ENCODE measurements at places on chromosomes 12 and 14.

DNA sequence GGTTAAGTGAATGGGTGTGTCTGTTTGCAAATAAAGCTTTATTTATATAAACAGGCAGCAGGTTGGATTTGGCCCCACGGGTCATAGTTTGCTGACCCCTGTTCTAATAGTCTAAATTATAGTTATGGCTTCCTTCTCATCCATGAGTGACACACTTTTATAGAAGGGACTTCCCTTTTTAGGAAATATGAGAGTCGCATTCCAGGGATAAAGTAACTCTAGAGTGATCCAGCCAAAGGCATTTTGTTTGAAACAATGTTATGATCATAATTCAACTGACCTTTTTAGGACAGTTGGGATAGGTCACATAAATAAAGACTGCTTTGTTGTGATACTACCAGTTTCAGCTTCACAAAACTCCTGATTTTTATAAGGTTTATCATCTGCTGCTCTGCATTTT lies 87.9 kb downstream of the ALX1 start:
- DNase-seq = no peak

DNA sequence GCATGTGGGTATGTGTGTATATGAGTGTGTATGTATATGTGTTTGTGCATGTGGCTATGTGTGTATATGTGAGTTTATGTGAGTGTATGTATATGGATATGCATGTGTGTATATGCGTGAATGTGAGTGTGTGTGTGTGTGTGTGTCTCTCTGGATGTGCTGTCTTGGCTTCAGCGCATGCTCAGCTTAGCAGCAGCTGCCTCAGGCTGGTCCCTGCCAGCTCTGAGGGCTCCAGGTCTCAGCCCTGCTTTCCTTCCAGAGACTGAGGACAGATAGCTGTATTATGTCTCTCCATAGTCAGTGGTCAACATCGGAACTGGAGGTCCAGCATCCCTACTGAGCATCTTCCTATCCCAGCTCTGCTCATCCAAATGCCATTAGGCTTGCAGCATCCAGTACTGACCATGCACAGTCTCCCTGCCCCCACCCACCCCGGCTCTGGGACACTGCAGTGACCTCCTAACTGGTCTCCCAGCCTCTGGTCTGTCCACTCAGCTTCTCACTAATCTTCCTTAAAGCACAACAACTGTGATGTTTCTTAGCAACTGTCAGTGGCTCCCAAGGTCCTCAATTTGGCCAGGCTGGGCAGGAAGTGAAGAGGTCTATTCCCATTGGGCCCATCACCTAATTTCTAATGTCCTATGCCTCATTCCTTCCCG lies 22.8 kb downstream of the FAIM2 start:
- DNase-seq = no peak

- DNase-seq = no peak
Observed at GRCh38 chr12:42761601-42762350, 172.2 kb upstream of the PRICKLE1 start.

DNA sequence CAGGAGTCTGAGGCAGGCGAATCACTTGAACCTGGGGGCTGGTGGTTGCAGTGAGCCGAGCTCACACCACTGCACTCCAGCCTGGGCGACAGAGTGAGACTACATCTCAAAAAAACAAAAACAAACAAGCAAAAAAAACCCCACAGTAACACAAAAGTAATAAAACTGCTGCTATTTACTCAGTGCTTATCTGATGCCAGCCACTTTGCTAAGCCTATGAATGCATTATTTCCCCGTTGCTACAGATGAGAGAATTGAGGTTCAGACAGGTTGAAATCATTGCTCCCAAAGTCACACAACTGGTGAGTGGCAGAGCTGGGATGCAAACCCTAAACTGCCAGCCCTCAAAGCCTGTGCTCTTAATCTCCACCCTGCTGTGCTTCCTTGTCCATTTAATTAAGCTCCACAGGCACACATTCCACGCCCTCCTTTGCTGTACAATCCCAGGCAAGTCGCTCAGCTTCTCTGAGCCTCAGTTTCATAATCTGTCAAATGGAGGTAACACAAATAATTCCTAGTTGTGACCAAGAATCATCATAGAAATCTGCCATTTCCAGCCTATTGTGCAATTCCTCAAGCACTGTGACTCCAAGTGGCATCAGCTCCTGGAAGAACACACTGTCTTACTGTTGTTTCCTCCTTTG lies 5.7 kb upstream of the OAS3 start:
- no peak for DNase-seq

DNA sequence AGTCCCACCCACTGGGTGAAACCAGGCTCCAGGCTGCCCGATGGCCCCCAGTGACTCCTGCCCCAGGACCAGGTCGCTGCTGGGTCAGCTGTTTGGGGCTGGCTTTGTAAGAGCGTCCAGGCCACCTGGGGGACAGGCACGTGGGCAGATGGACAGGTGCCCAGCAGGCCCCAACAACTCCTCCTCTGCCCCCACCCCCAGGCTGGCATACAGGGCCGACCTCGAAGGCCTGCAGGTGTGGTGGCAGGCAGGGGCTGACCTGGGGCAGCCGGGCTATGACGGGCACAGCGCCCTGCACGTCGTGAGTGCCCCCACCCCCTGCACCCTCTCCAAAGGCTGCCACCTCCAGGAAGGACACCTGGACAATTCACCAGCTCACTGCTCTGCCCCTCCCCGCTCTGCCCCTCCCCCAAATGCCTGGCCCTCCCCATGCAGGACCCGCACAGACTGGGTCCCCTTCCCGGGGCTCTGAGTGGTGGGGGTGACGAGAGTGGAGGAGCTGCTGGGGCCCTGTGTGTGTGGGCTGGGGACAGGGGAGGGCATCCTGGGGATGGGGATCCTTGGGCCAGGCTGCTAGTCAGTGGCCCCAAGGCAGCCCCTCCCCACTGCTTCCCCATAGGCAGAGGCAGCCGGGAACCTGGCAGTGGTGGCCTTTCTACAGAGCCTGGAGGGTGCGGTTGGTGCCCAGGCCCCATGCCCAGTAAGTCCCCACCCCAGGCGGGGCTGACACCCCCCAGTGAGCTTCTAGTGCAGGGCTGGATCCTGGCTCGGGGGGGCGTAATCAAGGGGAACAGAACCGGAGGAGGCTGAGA lies 26.0 kb downstream of the ASPG start:
- DNase-seq = no peak

- peak; percentile 51 for DNase-seq
Observed at GRCh38 chr12:49358483-49359141, 8.7 kb upstream of the SPATS2 start.

GRCh38 chr12:131745706-131746105 lies 34.8 kb downstream of the SFSWAP start:
- no peak for DNase-seq

DNA sequence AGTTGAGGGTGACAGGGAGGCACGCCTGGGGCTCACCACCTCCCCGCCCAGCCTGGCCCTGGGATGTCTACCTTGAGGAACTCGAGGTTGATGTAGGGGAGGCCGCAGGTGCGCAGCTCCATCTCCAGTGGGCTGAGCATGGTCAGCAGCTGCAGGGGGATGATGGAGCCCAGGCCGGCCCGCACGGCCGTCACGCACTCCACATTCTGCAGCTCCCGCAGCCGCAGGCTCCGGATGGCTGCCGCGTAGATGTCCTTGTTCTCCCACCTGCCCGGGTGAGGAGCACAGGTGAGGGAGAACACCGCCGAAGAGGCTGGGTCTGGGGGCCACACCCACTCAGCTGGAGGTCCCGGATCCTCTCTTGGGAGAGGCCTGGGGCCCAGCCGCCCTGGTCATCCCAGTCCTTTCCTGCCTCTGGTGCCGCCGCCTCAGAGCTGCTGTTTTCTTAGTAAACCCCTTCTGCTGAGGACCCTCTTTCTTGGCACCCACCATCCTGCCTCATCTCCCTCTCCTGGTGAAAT lies 38.2 kb downstream of the TRAFD1 start:
- no peak for DNase-seq

- DNase-seq = peak; percentile 67
Observed at GRCh38 chr12:10722502-10722904, 620 bp downstream of the YBX3 start.

- DNase-seq = no peak
Observed at GRCh38 chr12:9792961-9793617, 32.4 kb upstream of the CD69 start.

GRCh38 chr12:30000401-30000800 lies 216.7 kb upstream of the TMTC1 start:
- DNase-seq = no peak

DNA sequence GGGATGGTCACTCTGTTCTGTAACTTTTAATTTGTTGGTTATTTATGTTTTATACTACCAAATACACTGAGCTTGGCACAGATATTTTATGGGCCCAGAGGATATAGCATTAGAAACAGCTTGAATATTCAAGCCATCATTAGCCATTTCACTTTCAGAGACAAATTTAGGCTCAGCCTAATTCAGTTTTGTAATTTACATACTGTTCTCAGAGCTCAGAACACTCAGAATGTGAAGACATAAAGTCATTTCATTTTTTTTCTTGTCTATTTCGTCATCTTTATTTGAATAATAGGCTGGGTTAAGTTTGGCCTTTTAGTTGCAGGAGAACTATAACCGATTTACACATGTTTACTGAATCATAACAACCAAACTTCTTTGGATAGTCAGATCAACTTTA lies 361.7 kb downstream of the SNAPC1 start:
- DNase-seq = no peak

DNA sequence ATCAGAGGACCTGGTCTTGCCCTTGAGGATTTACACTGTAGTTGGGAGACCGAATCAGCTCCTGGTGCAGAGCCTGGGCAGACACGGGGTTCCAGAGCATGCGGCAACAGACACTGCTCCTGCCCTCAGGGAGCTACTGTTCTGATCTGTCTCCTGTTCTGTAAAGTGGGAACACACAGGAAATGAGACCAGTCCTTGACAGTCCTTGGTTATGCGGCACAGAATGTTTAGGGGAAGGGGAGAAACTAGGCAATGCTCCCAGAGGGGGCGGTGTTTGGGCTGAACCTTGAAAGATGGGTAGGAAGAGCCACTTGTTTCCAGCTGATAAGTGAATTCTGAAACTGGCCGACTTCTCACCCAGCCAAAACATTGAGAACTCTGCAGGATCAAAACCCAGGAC lies 132.4 kb downstream of the ZFP36L1 start:
- DNase-seq = no peak
